ENCODE measurements at places on chromosomes 1 and 21.

DNA sequence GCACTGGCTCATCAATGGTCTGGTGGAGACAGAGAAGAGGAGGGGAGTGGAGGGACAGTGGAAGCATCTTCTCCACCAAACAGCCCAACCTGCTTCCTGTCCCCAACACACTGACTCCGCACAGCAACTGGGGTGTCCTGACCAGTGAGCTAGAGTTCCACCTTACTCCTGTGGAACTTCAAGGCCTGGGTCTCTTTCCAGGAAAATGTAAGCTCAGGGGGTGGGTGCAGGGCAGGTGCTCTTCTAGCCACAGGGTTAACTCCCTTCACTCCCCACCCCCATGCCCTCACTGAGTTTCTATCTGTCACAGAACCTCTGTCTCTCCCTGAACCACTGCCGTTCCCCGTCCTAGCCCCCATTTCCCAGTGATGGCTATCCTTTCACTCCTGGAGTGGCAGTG lies 876 bp downstream of the MOB3C start:
- DNase-seq: no peak

GRCh38 chr1:87119541-87120140 lies 205.2 kb downstream of the HS2ST1 start:
- no peak for DNase-seq

DNA sequence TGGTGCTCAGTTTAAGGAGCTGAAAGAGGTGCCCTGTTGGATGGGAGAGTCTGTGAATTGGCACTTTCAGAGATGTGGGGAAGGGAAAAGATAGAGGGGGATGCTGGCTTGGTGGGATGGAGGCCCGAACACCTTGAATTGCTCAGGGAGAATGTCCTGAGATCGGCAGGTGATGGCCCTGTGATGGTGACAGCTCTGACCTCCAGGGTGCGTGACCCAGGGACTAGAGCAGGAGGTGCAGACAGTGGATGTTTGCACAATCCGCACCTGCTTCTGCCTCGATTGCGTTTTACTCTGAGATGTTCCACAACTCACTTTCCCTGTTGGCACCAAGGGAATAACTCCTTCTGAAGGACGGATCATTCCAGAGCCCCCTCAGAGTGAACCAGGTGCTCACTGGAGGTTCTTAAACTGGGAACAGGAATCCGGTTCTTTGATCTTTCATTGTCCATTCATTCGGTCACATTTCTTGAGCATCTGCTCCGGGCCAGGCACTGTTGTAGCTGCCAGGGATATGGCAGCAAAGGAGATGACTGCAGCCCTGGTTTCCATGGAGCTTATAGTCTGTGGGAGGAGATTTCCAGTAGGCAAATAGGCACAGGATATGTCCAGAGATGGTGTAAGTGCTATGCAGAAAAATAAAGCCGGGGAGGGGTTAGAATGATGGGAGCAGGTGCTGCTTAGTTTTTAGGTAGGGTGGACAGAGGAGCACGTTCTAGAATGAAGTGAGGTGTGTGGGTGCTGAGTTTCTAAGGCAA lies 226.6 kb upstream of the TMEM51 start:
- DNase-seq: no peak

DNA sequence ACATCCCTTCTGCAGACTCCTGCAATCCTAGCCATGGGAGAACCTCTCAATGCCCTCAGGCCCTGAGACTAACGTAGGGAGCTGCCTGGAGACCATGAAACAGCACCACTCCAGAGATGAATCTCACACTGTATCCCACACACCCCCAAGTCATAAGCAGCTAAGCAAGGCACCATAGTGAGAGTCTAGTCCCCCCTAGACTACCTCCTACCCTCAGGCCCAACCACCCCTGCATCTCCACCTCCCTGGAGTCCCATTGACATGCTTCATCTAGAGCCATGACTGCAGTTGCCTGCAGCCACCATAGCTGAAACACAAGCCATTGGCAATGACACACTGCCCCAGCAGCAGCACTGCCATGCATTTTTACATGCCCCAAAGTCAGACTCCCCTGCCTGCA lies 17.4 kb downstream of the SPRR2G start:
- no peak for DNase-seq

DNA sequence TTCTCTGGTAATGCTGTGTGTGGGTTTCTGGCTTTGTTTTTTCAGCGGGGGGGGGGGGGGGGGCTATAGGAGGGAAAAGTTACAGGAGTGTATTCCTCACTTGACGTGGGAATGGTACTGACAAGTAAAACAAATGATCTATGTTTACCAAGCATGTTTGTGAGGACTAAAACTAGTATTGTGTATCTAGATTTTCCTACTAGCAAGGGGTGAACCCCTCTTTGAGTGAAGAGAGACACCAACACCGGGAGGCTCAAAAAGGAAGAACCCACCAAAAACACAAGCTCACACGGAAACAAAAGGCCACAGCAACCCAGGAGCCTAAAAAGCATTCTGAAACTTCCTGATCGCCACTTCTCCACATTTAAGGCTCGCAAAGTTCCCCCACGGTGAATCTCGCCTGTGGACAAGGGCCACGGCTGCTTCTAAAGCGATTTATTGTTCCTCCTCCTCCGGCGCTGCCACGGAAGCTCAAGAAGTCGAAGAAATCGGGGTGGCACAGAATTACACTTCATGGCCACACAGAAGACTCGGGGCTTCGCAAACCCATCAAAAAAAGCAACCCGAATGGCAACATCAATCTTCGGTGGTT lies 703 bp downstream of the PUM1 start:
- no peak for DNase-seq

GRCh38 chr1:39688706-39689105 lies 2.5 kb downstream of the HPCAL4 start:
- no peak for DNase-seq

DNA sequence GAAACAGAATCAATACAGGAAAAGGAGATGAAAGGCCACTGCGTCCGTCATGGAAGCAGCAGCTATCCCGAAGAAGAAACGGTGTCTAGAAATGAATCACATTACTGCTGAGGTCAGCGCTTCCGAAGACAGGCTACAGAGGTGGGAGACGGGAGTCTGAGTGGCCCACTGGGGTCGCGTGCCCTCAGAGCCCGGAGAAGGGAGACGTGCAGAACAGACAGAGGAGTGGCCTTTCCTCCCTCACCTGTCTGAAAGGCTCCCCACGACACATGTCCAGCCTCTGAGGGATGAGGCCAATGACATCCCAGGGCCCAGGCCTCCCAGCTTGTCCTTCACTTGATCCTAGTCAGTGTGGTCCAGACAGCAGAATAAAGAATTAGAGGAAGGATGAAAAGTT lies 35.9 kb downstream of the VPS26C start:
- DNase-seq: no peak

GRCh38 chr21:45945066-45945867 lies 36.3 kb upstream of the COL6A1 start:
- no peak for DNase-seq

- DNase-seq: no peak
Measured at GRCh38 chr1:157279802-157280140, 141.6 kb upstream of the ETV3 start.

DNA sequence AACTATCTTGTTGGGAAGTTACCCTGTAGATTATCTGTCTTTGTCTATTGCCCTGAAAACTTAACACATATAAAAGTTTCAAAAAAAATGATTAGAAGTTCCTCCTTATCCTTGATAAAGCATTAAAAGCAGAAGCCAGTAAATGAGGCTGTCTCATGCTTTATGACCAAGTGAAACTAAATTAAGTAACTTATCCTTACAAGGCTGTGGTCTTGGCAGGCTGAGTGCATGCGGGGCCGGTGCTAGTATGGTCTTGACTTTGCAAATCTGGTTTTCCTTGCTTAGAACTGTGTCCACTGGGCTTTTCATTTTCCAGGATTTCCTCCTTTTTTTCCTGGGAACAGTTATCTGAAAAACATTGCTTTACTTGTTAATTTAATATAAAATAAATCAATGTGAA lies 43.1 kb downstream of the PCNX2 start:
- no peak for DNase-seq

GRCh38 chr21:42505090-42505726 lies 8.4 kb upstream of the SLC37A1 start:
- DNase-seq: no peak

GRCh38 chr1:3065797-3066196 lies 3.2 kb upstream of the PRDM16 start:
- no peak for DNase-seq

DNA sequence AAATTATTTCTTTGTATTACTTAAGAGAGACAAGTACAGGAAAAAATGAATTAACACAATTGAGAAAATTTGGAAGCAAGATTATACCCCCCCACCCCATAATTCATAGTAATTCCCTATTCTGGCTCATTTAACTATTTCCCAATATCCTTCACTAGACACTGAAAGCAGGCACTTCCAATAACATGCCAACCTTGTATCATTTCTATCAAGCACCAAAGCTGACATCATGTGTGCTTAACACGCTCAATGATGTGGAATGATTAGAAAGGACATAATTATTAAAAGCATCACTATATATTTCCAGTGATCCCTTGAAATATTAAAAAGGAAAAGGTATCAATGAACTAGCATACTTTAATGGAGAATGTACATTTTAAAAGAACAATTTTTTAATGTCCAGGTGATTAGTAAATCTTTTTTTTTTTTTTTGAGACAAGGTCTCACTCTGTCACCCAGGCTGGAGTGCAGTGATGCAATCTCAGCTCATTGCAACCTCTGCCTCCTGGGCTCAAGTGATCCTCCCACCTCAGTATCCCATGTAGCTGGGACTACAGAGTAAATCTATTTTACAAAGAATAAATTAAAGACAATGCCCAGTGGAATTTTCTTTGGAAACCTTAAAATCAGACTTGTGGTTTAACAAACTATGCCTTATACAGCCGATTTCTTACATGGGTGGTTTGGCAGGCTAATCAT lies 443.9 kb downstream of the DSCAM start:
- no peak for DNase-seq

DNA sequence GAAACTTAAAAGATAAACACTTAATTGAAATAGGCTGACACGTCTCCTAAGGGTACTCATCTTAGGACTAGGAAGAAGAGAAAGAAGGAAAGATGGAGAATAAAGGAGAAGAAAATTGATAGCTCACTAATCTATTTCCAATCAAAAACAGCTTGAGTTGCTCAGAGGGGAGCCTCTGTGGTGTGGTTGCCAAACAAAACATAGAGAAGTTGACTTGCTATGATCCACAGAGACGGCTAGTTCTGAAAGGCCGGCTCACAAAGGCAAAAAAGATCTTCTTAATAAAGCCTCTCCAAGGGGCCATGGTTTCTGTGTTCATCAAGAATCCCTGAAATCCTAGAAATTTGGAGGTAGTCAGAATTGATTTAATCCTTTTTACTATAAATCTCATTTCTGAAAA lies 644.1 kb downstream of the LMO4 start:
- no peak for DNase-seq

DNA sequence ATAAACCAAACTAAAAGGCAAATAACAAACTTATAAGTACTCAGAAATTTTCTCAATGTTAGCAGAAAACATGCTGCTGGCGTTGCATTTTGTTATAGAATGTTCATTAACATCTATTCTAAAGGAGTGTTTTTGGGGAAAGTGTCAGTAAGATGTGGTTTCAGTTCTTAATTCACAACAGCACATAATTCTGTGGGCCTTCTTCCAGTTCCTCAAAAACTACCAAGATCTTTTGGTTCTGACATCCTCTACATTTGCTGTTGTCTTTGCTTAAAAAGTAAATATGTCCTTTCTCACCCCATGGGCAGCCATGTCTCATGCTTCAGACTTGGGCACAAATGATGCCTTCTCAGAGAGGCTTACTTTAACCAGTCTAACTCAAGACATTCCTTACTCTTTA lies 152.5 kb downstream of the CDC7 start:
- no peak for DNase-seq

- no peak for DNase-seq
Measured at GRCh38 chr1:23763041-23763577, 15.1 kb upstream of the PITHD1 start.

- no peak for DNase-seq
Measured at GRCh38 chr1:109631513-109632505, 12.2 kb downstream of the AMPD2 start.

GRCh38 chr1:110612060-110612745 lies 6.0 kb upstream of the KCNA2 start:
- DNase-seq: no peak

DNA sequence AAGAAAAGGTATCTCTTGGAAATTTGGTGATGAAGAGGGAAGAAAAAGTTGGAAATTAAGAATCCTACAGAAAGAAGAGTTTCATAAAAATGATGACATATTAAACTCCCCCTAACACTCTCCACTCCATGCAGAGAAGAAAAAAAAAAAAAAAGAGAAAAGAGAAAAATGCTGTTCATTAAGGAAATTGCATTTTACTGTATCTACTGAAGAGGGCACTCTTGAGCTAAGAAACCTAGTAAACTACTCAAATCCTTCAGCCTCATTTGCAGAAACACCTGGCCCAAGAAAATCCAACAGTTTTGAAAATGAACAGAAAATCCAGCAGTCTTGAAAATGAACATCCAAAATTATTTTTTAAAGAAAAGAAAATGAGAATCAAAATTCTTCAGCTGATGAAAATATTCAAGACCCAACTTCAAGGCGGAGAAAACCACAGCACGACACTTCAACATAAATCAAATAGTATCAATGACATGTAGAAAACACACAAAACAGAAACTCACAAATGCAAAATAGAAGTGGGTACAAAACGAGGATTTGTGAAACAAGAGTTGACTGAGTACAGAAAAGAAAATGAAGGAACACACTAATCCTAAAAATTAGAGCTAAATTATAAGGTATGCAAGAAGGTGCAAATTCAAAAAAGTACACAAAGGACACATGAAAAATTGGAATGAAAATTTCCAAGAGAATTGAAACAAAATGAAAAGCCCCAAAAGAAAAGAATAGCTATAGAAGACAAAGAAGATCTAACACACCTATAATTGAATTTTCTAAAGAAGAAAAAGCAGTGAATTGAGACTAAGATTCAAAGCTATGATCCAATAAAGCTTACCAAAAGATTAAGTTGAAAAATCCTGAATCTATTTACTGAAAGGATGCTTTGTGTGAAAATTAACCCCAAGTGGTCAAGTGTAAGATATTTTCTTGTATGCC lies 73.2 kb upstream of the DNAJC6 start:
- DNase-seq: no peak

- DNase-seq: no peak
Measured at GRCh38 chr1:232428036-232428645, 201.8 kb downstream of the SIPA1L2 start.

- no peak for DNase-seq
Measured at GRCh38 chr1:182565537-182565936, 23.5 kb downstream of the RNASEL start.

- peak; percentile 48 for DNase-seq
Measured at GRCh38 chr1:149962039-149962647, 25.5 kb upstream of the MTMR11 start.

DNA sequence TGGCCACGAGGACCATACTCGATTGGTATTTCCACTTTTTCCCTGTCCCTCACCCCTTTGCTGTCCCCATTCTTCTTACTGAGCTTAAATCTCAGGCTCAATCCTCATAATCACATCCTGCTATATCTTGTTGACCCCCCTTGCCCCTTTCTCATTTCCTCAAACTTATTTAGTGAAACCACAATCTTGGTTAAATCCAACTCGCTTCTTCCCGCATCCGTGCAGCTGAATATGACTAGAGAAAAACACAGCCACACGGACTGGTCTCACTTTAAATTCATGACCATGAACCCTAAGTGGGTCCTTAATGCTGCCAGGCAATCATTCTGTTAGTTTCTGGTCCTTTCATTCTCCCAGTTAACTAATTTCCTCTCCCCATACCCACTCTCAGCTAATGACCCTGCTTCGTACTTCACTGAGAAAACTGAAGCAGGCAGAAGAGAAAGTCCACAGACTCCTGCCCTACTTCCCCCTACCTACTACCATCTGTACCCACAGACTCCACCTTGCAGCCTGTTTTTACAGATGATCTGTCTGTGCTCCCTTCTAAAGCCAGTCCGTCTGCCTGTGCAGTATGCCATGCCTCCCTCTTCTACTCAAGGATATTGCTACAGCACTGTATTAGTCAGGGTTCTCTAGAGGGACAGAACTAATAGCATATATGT lies 96.8 kb upstream of the LMO4 start:
- DNase-seq: no peak

All from amniotic stem cell (primary cell).